Activated CD4-positive, alpha-beta T cell treated with anti-CD3 and anti-CD28 coated beads, Interleukin-2, amount 10 ng/mL, durations not matched to agents 7 days and 5 days (primary cell): ENCODE measurements at places on chromosomes 3 and 15.
A peak's percentile ranks its signal among the peaks of the same experiment; 100 is the strongest.

DNA sequence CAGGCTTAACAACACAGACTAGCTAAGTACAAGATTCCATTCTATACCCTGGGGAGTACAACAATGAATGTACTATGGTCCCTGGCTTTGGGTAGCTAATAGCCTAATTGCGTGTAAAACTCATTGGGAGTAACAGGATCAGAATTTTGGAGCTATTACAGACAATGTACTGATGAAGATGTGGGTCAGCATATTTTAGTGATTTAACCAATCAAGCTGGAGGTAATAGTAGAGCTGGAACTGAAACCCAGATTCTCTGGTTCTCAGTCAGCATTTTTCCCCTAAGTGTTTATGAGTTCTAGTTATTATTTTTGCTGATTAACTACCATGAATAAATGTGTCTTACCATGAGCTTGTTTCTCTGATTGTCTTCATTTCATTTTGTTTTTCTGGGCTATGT lies 578.7 kb downstream of the NLGN1 start:
- H3K36me3 ChIP-seq = no peaks in the 10 kb centered on the region
- no peak overlapping the region for H3K27ac ChIP-seq
- H3K4me3 ChIP-seq = no peak overlapping the region
- no peak for DNase-seq

DNA sequence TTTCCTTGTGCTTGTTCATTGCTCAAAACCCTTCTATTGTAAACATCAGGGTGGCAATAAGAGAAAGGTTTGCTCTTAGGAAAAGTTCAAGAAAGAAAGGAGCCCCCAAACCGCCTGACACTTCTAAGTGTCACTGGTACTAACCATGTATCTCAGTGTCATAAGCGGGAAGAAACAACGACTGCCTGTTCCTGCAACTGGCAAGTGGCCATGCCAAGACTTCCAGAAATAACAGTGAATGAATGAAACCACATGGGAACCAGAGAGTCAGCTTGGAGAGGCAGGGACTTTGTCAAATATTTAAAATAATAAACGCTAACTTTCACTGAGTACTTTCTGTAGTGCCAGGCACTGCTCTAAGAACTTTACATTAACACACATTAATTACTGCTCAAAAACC lies 1.1 kb downstream of the PLSCR2 start:
- no peak overlapping the region for H3K4me3 ChIP-seq
- H3K27me3 ChIP-seq = no peaks in the 10 kb centered on the region
- no peaks in the 10 kb centered on the region for H3K36me3 ChIP-seq
- DNase-seq = no peak
- no peak overlapping the region for H3K27ac ChIP-seq

- peaks cover 40% of the 10 kb centered on the region for H3K36me3 ChIP-seq
- no peak overlapping the region for H3K4me3 ChIP-seq
- no peak overlapping the region for H3K27ac ChIP-seq
- DNase-seq = peak; percentile 35
- H3K4me1 ChIP-seq = peaks cover 2% of the 10 kb centered on the region
- no peaks in the 10 kb centered on the region for H3K27me3 ChIP-seq
These were observed 36.7 kb downstream of the CIP2A start for GRCh38 chr3:108552267-108553159.

- no peak overlapping the region for H3K4me3 ChIP-seq
- no peaks in the 10 kb centered on the region for H3K4me1 ChIP-seq
- no peak for DNase-seq
- H3K27me3 ChIP-seq = no peaks in the 10 kb centered on the region
- H3K36me3 ChIP-seq = no peaks in the 10 kb centered on the region
- no peak overlapping the region for H3K27ac ChIP-seq
These were observed 149.9 kb downstream of the SHQ1 start for GRCh38 chr3:72698154-72698917.

GRCh38 chr3:98982351-98982750 lies 80.9 kb upstream of the DCBLD2 start:
- no peak overlapping the region for H3K27ac ChIP-seq
- no peak overlapping the region for H3K4me3 ChIP-seq
- no peaks in the 10 kb centered on the region for H3K36me3 ChIP-seq

DNA sequence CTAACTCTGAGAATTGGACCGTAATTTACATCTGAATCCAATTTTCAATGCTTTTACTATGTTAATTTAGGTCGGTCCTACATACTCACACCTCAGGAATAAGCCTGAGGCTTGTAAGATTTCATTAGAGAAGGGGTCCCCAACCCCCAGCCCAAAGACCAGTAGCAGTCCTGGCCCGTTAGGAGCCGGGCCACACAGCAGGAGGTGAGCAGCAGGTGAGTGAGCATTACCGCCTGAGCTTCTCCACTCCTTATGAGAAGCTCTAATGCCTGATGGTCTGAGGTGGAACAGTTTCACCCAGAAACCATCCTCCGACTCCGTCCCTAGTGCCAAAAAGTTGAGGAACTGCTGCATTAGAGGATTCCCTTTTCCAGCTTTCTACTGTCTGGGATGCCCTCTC lies 757.3 kb downstream of the SI start:
- H3K27ac ChIP-seq = no peak overlapping the region
- no peak overlapping the region for H3K4me3 ChIP-seq
- no peaks in the 10 kb centered on the region for H3K4me1 ChIP-seq
- no peaks in the 10 kb centered on the region for H3K36me3 ChIP-seq
- DNase-seq = no peak

DNA sequence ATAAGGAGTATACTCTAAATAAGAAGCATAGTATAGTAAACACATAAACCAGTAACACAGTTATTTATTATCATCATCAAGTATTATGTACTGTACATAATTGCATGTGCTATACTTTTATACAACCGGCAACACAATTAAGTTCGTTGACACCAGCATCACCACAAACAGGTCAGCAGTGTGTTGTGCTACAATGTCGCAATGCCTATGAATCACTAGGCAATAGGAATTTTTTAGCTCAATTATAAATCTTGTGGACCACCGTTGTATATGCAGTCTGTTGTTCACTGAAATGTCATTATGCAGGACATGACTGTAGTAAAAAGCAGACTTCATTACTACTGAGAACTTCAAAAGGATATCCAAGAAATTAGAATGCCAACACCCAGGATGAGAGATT lies 177.0 kb downstream of the PDCD6IP start:
- no peak overlapping the region for H3K27ac ChIP-seq
- H3K36me3 ChIP-seq = no peaks in the 10 kb centered on the region
- H3K4me1 ChIP-seq = no peaks in the 10 kb centered on the region

GRCh38 chr3:12613250-12613649 lies 50.7 kb downstream of the RAF1 start:
- peak overlapping the region; percentile 20 for H3K27ac ChIP-seq
- H3K27me3 ChIP-seq = no peaks in the 10 kb centered on the region
- no peak overlapping the region for H3K4me3 ChIP-seq
- no peak for DNase-seq

DNA sequence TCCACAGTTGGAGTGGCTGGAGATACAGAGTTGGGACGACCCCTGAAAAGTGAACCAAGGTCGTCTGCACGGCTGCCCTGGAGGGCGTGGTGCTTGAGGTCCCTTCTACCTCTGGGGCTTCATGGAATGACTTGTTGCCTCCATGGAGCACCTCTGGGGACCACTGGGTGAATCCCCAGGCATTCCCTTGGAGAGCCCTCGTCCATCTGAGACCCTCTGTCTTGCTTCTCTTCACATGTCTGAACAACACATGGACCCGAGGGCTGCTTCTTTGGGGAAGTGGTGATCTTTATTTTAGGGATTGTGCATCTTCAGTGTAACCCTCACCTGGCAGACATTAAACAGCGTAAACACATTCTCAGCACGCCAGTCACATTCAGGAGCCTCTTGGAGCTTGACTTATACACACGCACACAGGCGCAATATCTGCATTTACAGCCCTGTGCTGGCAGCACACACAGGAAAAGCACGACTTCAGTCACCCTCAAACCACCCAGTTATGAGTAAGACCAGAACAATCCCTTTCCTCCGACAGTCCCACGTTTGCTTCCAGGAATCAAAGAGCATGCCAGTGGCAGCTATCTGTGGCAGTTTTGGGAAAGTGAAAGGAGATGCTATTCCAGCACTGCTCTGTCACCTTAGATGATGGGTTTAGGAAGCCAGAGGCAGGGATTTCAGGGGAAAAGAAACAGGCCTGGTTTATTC lies 12.6 kb downstream of the FAM107A start:
- DNase-seq = no peak
- no peak overlapping the region for H3K4me3 ChIP-seq

DNA sequence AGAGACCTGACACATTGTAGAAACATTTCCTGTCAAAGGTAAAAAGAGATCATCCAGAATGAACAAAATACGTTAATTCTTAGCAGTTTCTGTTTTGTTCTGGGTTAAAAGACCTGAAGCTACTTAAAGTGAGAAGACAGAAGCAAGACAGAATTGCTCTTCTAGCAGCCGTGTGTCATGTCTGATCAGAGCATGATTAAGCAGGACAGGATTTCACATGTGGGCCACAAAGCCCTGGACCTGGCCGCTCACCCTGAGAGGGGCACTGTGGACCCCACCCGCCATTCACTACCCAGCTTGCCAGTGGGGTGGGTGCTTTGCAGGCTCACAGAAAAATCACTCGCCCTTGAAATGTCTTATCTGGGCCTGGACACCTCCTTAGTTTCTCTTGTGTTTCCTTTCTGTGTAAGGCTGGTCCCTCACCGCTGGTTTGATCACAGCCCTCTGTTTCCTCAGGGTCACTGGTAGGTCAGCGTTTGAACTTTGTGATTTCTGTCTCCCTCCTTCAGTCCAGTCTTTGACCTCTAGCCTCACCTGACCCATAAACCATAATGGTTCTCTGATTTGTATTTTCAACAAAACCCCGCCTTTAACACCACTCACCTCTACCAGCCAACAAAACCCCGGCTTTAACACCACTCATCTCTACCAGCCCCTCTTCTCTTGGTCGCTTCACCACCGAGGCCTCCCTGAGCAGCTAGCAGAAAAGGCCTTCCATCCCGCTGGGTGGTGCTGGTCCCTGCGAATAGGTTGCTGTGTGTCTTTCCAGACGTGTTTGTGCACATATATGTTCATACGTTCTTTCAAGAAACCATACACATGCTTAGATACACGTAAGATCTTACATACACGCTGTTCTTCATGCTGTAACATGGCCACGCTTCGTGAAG lies 185.0 kb downstream of the OR4M2 start:
- H3K36me3 ChIP-seq = no peaks in the 10 kb centered on the region
- peaks cover 12% of the 10 kb centered on the region for H3K4me1 ChIP-seq
- H3K27ac ChIP-seq = no peak overlapping the region
- DNase-seq = no peak
- H3K4me3 ChIP-seq = no peak overlapping the region

DNA sequence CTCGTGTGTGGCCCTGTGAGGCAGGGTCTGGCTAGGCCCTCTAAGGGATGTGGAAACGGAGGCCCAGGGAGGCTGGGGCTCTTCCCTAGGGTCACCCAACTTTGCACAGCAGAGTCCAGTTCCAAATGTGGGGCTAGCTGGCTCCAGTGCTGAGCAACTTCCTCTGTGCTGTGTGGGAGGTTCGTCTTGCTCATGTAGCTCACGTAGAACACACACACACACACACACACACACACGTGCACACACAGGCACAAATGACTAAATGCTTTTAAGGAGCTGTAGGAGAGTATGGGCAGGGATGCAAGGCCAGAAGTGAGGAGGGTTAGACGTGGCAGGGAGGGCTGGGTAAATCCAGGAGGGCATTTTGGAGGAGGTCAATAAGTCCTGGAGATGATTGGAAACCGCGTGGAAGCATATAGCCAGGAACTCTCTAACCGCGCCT lies 213.8 kb downstream of the RPLP1 start:
- no peaks in the 10 kb centered on the region for H3K36me3 ChIP-seq
- peak overlapping the region; percentile 70 for H3K27ac ChIP-seq
- DNase-seq = peak; percentile 24
- H3K4me3 ChIP-seq = no peak overlapping the region
- peaks cover 54% of the 10 kb centered on the region for H3K4me1 ChIP-seq
- H3K27me3 ChIP-seq = no peaks in the 10 kb centered on the region

- H3K4me1 ChIP-seq = peaks cover 8% of the 10 kb centered on the region
- DNase-seq = no peak
- peaks cover 3% of the 10 kb centered on the region for H3K27me3 ChIP-seq
- H3K4me3 ChIP-seq = no peak overlapping the region
These were observed 228.1 kb downstream of the ADAMTS9 start for GRCh38 chr3:64459711-64460110.

GRCh38 chr3:190716211-190716610 lies 146.3 kb downstream of the GMNC start:
- no peaks in the 10 kb centered on the region for H3K36me3 ChIP-seq
- H3K27me3 ChIP-seq = peaks cover 2% of the 10 kb centered on the region
- no peak overlapping the region for H3K4me3 ChIP-seq
- H3K4me1 ChIP-seq = no peaks in the 10 kb centered on the region

DNA sequence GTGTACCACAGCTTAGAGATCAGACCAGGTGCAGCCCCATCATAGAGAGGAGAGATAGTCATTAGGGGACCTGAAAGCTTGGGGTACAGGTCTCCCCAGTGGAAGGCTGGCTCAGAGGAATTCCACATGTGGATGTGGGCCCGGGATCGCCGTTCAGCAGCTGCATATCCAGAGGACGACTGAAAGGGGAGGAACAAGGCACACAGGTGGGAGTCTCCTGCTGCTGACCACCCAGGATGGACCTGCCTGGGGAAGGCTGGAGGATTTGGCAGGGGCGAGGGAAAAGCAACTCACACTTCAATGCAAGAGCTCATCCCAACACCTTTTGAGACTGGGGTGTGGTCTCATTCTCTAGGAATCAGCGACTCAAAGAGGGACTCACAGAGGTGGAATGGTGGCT lies 25.0 kb upstream of the MRPS22 start:
- no peak overlapping the region for H3K4me3 ChIP-seq
- DNase-seq = no peak
- H3K4me1 ChIP-seq = no peaks in the 10 kb centered on the region
- no peak overlapping the region for H3K27ac ChIP-seq
- H3K36me3 ChIP-seq = no peaks in the 10 kb centered on the region

DNA sequence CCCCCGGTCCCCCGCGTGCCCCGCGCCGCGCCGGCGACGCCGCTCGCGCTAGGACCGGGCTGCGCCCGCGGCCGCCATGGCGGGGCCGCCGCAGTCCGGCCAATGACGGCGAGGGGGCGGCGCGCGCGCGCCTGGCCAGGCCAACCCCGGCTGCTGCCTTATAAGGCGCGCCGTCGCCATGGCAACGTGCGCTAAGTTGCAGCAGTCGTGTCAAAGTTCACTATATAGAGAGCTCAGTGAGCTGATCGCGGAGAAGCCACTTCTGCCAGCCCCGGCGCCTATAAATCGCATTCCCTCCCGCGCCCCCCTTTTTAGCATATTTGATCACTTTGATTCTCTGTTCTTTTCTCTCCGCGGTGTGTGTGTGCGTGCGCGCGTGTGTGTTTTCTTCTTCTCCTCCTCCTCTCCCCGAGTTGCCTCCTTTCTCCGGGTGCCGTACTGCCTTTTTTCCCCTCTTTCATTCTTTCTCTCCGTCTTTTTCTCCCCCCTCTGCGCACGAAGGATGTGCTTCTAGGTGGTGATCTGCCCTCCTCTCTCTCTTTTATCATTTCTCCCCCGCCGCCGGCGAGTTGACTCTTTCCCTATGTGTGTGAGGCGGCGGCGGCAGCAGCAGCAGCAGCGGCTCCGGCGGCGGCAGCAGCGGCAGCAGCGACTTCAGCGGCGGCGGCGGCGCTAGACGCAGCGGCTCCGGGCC lies at the start of gene NR2F2:
Gene NR2F2, plus strand, starts transcription at position 251 of the 694 bp plus-strand sequence. CDS start 1,406 bp downstream, outside the sequence.
- H3K27ac ChIP-seq = peak within 1 kb of the TSS; percentile 85
- peaks cover 5% of the 10 kb centered on the region for H3K36me3 ChIP-seq
- H3K4me1 ChIP-seq = peaks cover 7% of the 10 kb centered on the region
- peak within 1 kb of the TSS; percentile 68 for H3K4me3 ChIP-seq
